Cardiac septum (tissue), 1 donor: ENCODE measurements at places on chromosomes 13 and 19. TPM values are rescaled to one million over a fixed set of nuclear protein-coding genes. Genes with fewer than 3 reads are reported as not detected.

- DNase-seq, result peak; percentile 82
Observed at GRCh38 chr19:49468746-49469447, 5.1 kb upstream of the FLT3LG start.

DNA sequence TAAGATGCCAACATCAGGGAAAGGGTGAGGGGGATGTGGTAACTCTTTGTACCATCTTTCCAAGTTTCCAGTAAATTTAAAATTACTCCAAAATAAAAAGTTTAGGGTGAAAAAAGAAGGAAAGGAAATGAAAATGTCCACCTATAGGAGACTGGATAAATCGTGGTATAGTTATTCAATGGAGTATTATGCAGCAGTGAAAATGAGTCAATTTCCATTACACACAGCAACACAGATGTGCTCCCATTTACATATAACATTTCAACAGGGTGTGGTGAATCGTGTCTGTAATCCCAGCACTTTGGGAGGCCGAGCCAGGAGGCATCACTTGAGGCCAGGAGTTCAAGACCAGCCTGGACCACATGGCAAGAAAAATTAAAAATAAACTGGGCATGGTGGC, 7.4 kb upstream of the ZNF541 start:
- no peak for DNase-seq

DNA sequence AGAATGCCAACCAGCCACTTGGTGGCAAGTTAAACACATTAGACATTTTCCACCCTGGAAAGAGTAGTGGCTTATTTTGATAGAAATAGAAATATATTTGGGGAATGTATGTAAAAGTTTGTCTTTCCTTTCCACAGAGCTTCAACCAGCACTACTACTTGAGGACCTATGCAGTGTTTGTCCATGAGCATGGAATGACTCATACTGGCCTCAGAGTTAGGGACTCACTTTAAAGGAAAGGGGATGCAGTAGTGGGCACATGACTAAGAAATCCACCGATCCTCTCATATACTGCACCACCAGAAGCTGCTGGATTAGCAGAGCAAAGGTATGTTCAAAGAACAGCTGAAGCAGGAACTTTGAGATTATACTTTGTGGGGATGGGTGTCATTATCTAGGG, 62.6 kb downstream of the LACC1 start:
- DNase-seq, result no peak

DNA sequence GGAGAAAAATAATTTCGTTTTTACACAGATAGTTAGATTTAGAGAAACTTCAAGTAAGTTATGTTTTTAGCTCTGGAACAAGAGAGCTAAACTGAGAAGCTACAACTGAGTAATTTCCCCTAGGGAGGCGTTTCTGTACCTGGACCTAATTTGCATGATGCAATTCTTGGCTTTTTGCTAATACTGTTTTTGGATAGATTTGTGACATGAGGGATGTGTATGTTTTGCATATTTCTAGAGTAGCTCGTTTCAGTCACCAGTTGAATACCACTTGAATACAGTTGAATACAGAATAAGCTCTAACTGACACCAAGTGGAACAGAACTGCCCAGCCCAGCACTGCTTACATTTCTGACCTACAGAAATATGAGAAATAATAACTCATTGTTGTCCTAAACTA, 1227.9 kb upstream of the SPRY2 start:
- no peak for DNase-seq

DNA sequence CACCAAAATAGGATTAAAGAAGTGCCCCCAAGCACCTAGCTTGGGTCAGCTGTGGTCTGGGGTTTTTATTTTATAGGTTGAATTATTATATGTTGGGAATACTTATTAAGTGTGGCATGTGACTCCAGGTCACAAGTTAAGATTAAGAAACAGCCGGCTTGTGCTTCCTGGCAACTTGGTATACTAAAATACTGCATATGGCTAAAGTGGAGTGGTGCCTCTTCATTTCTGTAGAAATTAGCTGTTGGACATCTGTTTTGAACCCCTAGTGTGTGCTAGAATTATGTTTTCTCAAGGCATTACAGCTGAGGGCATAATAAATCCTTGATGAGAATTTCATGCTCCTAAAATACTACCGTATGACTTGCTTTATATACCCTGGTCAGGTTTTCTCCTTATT, 286.6 kb downstream of the SHISA2 start:
- DNase-seq, result no peak

- DNase-seq, result no peak
Observed at GRCh38 chr13:79439275-79439674, 33.2 kb upstream of the RBM26 start.

DNA sequence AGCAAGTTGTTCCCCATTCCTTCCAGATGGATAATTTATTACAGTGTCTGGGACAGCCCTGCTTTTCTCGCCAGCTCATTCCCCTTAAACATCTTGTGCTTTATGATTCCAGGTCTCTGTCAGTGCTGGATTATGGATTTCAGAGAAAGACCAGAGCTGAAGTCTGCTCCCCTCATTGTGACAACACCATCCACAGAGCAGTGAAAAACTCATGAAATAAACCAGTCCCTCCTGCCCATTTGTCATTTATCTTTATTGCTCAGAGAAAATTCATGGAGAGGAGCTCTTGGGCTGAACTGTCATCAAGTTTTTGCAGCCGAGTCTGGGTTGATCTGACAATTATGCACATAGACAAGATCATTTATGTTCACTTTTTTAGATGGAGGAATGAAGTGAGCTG, 92.7 kb upstream of the GPR12 start:
- no peak for DNase-seq

DNA sequence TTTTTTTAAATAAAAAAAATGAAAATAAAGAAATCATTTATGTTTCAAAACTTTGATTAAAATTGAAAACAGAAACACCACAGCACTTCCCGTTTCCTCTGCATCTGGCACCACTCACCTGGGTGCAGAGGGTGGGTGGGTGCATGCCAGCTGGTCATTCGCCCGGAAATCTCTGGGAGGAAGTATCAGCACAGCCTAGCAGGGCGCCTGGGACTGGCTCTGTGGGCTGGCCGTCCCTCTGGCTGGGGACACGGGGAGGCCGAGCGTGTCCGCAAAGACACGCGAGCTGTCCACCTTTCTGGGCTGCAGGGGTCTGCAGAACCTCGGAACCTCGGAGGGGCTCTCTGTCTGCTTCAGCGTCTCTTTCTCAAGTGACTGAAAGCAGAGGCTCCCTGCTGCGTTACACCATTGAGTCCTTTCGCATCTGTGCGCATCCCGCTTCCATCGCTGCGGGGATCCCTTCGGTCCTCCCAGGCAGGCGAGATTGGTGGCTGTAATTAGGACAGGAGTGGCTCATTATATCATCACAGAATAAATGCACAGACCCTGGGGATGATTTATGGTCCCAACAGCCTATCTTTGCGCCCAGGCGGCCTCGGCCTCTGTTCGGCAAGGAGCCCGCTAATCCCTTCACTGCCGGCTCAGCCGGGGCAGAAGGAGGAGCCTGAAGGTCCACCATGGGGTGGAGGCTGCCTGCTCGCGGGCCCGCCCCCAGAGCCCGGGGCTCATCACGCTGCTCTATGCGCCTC, 17.2 kb downstream of the CRTC1 start:
- peak; percentile 85 for DNase-seq

CEACAM3 gene
- 0.97 TPM for total RNA-seq

PNMA8C gene
- total RNA-seq, result 0.16 TPM

FGF22 gene
- not detected for total RNA-seq

ASF1B gene
- 0.70 TPM for total RNA-seq
